ENCODE measurements at places on chromosomes 12 and 14.

DNA sequence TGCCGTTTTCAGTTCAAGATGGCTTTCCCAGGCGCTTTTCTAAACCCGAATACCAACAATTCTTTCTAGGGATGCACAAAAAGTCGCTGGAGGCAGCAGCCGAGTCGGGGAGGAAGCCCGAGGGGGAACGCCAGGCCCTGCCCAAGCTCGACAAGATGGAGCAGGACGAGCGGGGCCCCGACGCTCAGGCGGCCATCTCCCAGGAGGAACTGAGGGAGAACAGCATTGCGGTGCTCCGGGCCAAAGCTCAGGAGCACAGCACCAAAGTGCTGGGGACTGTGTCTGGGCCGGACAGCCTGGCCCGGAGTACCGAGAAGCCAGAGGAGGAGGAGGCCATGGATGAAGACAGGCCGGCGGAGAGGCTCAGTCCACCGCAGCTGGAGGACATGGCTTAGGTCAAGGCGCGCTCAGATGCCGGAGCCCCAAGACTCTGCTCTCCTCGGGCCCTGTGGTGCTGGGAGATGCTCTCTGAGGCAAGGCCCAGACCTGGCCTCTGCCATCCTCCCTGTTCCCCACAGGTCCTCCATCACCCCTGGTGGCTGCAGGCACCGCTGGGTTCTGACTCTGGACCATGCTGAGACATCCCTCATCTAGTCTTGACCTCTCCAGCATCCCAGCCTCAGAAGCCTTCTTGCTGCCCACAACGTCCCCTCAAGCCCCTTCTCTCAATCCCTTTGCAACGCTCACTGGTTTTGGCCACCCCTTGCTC, 21.4 kb downstream of the VSX2 start:
- no peak for DNase-seq

DNA sequence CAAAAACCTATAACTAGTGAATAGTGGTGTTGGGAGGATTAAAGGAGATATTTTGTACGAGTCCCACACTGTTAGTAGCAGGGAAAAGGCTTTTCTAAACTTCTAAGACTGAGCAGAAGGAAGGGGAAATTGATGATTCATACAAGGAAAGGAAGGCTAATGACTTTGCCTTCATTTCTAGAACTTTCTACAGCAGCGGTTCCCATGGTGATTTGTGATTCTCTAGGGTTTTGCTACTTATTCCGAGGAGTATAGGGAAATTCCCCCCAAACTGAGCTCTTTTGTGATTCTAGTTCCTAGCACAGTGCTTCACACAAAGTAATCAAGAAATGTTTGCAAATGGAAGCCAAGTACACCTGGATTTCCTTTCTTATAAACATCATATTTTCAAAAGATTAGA, 23.8 kb upstream of the PWP1 start:
- DNase-seq, result no peak

- peak; percentile 17 for DNase-seq
These were observed 225.2 kb downstream of the FUT8 start for GRCh38 chr14:65637780-65638179.

GRCh38 chr14:103296987-103297386, 37.0 kb upstream of the EIF5 start:
- no peak for DNase-seq

DNA sequence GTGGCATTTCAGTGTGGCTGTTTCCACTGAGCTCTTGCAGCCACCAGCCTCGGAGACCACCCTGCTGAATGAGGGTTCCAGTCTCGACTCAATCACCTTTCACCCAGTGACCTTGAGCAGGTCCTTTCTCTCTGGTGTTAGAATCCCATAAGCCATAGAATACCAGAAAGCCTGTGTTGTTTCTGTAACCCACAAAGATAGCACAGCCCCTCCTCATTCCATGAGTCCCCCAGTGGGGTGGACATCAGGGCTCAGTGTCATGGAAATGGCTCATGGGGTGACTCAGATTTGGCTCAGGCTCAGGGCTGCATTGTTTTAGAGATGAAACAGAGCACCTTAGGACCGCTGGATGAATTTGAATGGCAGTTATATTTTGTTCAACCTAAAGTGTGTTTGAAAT, 171.5 kb downstream of the PTPN11 start:
- DNase-seq, result no peak

- no peak for DNase-seq
These were observed 79.5 kb downstream of the EGLN3 start for GRCh38 chr14:33871394-33871793.

GRCh38 chr12:95637471-95638155, 86.3 kb upstream of the USP44 start:
- DNase-seq, result no peak

DNA sequence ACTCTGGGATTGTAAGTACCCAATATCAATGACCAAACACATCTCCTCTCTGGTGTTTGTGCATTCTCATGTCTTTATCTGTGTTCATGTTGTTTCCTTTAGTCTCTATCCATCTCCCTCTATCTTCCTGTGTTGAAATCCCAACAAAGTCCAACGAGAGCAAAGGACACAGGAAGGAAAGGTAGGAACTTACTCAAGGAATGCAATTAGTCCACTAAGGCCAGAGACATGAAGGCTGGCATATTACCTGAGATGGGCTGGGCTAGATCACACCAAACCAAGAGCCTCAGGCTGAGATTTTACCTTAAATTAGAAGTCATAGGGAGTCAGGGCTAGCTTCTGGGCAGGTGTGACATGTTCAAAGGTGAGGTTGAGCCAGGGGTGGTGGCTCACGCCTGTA, 14.3 kb upstream of the LGALS3 start:
- no peak for DNase-seq

- DNase-seq, result no peak
These were observed 49.3 kb downstream of the NDUFA12 start for GRCh38 chr12:94954029-94954685.

GRCh38 chr12:56315249-56315621, 553 bp downstream of the CNPY2 start:
- DNase-seq, result no peak

- no peak for DNase-seq
These were observed 78.5 kb downstream of the PTPN21 start for GRCh38 chr14:88476214-88476774.

GRCh38 chr12:47870175-47870781, 34.5 kb downstream of the VDR start:
- no peak for DNase-seq

- no peak for DNase-seq
These were observed 182.2 kb upstream of the SFSWAP start for GRCh38 chr12:131528667-131529066.

DNA sequence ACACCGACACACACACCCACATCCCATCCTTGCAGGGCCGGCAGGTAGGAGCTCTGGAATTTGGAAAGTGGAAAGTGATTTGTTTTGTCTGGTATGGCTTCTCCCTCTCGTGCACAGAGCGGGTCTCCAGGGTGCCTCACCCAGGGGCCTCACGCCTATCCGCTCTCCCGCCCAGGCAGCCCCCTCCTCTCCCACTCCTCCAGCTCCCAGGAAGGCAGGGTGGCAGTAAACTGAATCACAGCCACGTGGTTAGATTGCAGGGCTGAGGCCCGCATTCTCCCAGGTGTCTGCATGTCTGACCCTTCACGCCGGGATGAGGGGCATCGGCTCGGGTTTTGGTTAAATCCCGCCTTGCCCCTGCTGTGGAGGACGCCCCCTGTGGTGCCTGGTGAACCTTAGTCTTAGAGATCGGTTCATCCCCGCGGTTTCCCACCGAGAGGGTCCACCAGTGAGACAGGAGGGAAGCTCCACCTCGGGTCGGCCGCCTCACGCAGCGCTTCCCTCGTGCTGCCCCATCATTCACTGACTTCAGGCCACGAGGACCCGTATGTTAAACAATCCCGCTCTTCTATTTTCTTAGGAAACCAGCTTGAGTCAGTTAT, 64.4 kb downstream of the ADGRD1 start:
- DNase-seq, result no peak

- DNase-seq, result no peak
These were observed 196.2 kb upstream of the ALG10 start for GRCh38 chr12:33825986-33826602.

GRCh38 chr14:39434401-39434800, 2.2 kb upstream of the FBXO33 start:
- no peak for DNase-seq

- DNase-seq, result no peak
These were observed 7.0 kb downstream of the AMN start for GRCh38 chr14:102929241-102930137.

DNA sequence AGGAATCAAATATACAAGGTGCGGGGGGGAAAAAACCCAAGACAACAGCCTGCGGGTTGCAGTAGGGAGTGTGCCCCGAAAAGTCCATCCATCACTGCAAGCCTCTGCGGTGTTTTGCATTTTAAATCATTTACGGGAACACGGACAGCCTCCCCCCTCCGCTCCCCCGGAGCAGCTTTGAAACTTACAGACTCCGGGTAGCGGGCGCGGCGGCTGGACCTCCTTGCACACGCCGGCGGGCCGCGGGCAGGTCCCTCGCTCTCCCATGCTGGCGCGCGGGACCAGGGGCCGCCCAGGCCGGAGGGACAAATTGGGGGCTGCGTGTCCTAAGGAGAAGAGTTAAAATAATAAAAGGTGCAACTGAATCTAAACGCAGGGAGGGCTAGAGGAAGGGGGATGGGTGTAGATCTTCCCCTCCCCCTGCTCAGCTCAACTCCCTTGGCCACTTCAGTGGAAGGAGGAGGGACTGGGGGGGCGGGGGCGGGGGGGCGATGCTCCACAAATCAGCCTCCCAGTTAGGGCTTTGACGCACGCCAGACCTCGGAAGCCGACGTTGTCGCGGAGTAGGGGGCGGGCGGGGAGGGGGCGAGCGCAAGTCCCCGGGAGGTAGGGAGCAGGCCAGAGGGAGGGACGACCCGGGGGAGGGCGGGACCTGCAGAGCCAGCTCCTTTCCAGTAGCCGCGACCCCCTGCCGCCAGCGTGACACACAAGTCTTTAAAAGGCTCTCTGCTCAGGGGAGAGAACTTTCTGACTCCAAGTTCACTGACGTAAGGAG, at the start of gene KCNJ8:
TSS of gene KCNJ8 (minus strand) at position 349 of the 775 bp plus-strand sequence. CDS start 1,090 bp downstream, outside the sequence.
- DNase-seq, result no peak

- DNase-seq, result no peak
These were observed 29.6 kb downstream of the ZFHX2 start for GRCh38 chr14:23521785-23522640.

GRCh38 chr12:126668961-126669360, 1598.0 kb upstream of the TMEM132C start:
- no peak for DNase-seq
